ENCODE measurements at places on chromosomes 1 and 21.

GRCh38 chr1:92363401-92363800 is 64.5 kb downstream of the RPAP2 start:
- no peak for DNase-seq

DNA sequence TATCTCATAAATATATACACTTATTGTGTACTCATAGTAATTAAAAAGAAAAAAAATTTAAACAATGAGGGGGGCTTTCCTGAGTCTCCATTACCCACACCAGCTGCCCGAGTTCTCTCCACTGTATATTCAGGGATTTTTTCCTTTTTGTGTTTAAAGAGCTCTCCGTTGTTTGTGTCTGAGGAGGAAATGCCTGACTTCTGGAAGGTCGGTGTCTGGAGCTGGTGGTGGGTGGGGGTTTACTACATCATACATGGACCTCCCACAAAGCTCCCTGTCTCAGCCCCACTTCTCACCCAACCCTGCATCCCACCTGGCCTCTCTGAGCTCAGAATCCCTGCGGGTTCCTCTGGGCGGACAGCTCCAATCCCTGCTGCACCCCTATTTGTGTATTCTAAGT is 64.1 kb upstream of the ETV3 start:
- no peak for DNase-seq

GRCh38 chr1:230894032-230894431 is 25.7 kb upstream of the C1orf198 start:
- DNase-seq = no peak

- peak; percentile 11 for DNase-seq
Measured at GRCh38 chr1:84573481-84573966, 716 bp downstream of the CTBS start.

GRCh38 chr1:118217141-118217838 is 32.3 kb upstream of the SPAG17 start:
- no peak for DNase-seq

DNA sequence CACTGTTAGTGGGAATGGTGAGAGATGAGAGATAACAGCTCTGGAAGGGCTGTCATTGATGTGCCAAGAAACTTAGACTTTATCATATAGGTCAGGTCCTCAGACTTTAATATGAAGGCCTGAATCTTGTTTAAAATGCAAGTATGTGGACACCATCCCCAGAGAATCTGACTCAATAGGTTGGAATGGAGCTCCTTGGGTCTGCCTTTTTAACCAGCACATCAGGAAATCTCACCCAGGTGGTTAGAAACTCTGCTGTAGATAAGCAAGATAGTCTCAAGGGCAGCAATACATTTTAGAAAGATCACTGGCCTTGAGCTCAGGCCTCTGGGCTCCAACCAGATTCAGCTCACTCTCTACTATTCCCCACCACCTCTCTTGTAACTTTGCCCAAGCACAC is 180.4 kb downstream of the SLC44A5 start:
- DNase-seq = no peak

DNA sequence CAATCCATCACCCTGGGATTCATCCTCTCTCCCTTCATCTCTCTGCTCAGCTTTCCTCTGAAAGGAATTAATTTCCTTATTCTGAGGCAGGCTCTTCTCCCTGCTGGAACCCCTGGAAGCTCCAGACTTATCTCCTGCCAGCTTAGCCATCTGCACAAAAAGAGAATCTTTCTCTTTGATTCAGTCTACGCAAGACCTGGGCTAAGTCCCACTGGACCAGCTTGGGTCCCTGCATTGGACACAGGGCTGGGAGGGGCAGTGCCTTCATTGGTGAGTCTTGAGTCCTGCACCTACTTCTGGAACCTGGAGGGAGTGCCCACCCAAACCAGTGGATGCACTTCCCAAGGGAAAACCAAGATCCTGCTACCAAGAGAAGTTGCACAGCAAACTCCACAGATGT is 271.7 kb upstream of the CSF3R start:
- no peak for DNase-seq

DNA sequence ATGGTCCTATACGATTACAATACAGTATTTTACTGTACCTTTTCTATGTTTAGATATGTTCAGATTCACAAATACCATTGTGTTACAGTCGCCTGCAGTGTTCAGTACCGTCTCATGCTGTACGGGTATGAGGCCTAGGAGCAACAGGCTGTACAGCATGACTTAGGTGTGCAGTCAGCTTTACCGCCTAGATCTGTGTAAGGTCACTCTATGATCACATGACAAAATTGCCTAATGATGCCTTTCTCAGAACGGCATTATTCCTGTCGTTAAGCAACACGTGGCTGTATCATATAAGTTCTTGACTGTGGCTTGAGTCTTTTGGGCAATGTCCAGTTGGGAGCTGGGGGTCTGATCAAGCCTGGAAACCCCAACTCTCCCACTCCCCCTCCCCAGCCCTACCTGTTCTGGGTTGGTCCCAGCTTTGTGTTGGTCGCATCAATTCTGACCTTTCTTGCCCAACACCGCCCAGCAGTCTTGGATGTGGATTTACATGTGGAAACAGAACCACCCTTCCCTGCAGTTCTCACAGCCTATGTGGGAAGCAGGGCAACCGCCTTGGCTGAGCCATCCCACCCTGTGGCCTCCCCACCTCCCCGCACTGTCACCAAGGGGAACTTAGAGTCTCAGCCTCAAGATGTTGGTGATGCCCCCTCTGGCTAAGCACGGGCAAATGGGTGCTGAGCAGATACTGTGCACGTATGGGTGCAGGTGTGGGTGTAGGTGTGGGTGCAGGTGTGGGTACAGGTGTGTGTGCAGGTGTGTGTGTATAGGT is 80.2 kb upstream of the ACTL8 start:
- no peak for DNase-seq

GRCh38 chr1:112011202-112011601 is 21.7 kb upstream of the KCND3 start:
- DNase-seq = no peak

DNA sequence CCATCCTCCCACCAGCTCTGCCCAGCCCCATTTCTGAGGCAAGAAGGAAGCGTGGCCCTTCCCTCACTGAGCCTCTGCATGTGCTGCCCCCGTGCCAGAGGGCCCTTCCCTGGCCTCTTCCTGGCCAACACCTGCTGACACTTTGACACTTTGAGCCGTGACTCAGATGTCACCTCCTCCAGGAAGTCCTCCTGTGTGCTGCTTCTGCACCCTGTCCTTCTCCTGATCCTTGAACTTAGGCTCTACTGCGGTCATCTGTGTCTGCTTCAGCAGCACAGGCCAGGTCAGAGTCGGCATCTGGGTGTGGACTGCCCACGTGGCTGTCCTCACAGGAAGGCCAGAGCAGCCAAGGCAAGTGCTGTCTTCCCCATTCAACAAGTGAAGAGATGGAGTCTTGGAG is 19.6 kb upstream of the EPHA8 start:
- no peak for DNase-seq
